ENCODE measurements at places on chromosomes 1 and 21. TPM values are rescaled to one million over a fixed set of nuclear protein-coding genes. Genes with fewer than 3 reads are reported as not detected.

CLCA4 gene
- total RNA-seq, result not detected

MATN1 gene
- total RNA-seq, result 3.2 TPM

IL12RB2 gene
- total RNA-seq, result 0.67 TPM

OVAAL gene
- not detected for total RNA-seq

ARHGEF16 gene
- total RNA-seq, result not detected

PRAMEF25 gene
- total RNA-seq, result not detected

SPRR2A gene
- not detected for total RNA-seq

NUF2 gene
- total RNA-seq, result 1.8 TPM

FMO1 gene
- not detected for total RNA-seq

FMO3 gene
- total RNA-seq, result not detected

ADAM30 gene
- not detected for total RNA-seq

IFI6 gene
- 12.7 TPM for total RNA-seq

TACSTD2 gene
- total RNA-seq, result not detected

CRYAA gene
- total RNA-seq, result not detected

FCRL6 gene
- total RNA-seq, result 0.19 TPM

OR2W3 gene
- not detected for total RNA-seq

ERICH3 gene
- total RNA-seq, result 0.46 TPM

ZNF326 gene
- 32.0 TPM for total RNA-seq

ICOSLG gene
- total RNA-seq, result 124 TPM

KCNQ4 gene
- 0.34 TPM for total RNA-seq

LYPD8 gene
- not detected for total RNA-seq

NBPF4 gene
- total RNA-seq, result not detected

MROH9 gene
- not detected for total RNA-seq

RNF186 gene
- not detected for total RNA-seq

CDA gene
- not detected for total RNA-seq

FHAD1 gene
- not detected for total RNA-seq

GPR37L1 gene
- total RNA-seq, result not detected

FNDC10 gene
- total RNA-seq, result 1.4 TPM

CLCA1 gene
- total RNA-seq, result not detected

RASSF5 gene
- total RNA-seq, result 146 TPM

FCAMR gene
- total RNA-seq, result not detected

ALPL gene
- total RNA-seq, result 12.2 TPM

TEX38 gene
- not detected for total RNA-seq

GCSAML gene
- not detected for total RNA-seq

SH2D1B gene
- total RNA-seq, result 0.15 TPM

LMX1A gene
- not detected for total RNA-seq

TSPEAR gene
- total RNA-seq, result not detected

CD53 gene
- 490 TPM for total RNA-seq

MYBPH gene
- total RNA-seq, result not detected

PFKL gene
- 329 TPM for total RNA-seq

PTPN14 gene
- total RNA-seq, result not detected

VWA5B1 gene
- not detected for total RNA-seq

SPSB1 gene
- total RNA-seq, result 8.9 TPM

CD247 gene
- 2.5 TPM for total RNA-seq

RBM11 gene
- 3.0 TPM for total RNA-seq

CFHR2 gene
- not detected for total RNA-seq
